ENCODE measurements at places on chromosomes 6 and 20.

- DNase-seq = peak; percentile 43
Observed at GRCh38 chr6:148747471-148748165, 788 bp downstream of the UST start.

DNA sequence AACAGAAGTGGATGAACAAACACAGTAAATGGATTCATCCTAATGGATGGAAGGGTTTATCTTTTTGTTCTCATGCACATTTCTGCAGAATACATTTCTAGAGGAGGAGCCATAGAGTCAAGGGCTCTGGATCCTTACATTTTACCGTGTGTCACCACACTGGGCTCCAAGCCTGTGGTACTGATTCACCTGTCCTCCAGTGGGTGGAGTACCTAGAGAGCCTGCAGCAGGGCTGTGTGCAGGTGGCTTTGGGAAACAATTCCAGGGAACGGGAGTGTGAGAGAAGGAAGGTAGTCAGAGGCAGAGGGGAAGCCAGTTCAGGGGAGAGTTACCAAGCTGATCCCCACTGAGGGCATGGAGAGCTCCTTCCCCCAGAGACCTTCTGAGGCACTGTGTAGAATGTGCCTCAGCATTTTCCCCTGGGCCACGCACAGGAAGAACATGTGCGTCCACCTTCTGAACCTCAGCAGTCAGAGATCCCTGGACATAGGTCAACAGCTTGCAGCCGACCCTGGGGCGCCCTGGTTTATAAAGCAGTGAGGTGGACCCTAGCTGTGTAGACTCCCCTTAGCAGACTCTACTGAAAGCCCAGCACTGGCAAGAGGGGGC lies 85.3 kb upstream of the SLC22A23 start:
- no peak for DNase-seq

DNA sequence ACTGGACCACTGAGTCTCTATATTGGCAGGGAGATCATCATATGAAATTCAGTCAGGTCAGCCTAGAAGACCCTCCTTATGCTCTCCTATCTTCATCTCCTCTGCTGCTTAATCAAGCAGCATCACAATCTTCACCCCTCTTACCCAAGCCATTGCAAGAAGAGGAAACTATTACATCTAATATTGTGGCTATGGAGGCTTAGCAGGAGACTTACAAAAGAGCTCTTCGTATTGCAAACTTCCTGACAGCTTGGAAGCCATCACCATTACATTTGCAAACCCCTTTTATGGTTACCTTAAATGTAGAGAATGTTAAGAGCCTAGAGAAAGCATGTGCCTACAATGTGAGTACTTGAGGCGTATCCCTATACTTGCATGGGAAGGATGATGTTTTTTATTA lies 87.2 kb upstream of the STXBP5 start:
- no peak for DNase-seq

DNA sequence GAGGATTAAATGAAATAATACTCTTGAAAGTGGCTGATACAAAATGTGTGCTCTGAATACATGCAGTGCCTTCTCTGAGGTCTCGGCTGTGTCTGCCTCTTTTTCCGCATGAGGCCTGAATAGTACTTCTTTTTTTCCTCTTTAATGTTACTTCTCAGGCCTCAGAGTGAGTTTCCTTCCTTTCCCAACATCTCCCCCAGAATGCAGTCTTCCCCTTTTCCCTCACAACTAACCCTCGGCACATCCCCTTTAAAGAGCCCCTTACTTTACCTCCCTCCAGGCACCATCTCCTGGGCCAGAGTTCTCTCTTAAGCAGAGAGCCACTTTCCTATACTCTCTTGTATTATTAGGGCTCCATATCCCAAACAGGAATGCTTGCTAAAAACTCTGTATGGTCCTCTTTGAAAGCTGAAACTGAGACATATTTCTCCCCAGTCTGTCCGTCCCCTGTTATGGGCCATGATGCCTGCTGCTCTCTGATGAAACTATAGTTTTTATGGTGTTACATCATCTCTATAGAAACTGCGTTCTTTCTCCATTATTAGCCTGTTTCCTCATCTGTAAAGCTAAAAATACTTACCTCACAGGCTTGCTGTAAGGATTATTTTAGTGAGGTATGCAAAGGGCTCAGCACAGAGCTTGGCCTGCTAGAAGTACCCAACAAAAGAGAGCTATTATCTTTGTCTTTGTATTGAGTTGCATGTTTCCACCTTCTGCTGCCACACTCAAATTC lies 2.3 kb downstream of the PLAGL2 start:
- DNase-seq = peak; percentile 51

- no peak for DNase-seq
Observed at GRCh38 chr20:11430652-11431051, 487.0 kb upstream of the BTBD3 start.

DNA sequence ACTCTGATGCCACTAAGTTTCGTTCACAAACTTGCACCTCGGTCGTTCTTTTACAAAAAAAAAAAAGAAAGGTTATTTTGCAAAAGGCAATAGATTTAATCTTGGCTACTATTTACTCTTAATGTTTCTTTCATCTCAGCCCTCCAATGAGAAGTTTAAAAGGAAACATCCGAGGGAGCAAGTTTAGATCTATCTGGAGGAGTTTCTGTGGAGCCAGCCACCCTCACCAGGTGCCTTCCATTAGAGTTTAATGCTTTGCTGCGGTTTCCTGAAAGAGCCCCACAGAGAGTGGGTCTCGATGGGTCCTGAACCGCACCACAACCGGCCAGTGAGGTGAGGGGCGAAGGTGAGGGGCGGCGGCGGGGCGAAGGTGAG lies 632 bp downstream of the PRKN start:
- DNase-seq = no peak

DNA sequence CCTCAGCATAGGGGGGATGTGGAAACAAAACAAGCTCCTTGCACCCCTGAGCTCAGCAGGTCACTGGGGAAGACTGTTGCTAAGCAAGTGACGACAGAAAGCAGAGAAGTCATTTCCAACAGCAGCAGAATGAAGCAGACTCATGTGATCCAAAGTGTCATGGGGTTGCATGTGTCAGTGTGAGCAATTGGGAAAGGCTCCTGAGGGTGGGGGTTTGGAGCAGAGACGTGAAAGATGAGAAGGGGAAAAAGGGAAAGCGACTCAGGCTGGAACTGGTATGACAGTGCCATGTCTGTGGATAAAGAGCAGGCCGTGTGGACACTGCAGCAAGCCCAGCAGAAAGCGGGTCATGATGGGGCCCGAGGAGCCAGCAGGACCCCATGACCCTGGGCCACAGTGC lies 363.9 kb downstream of the PREX1 start:
- peak; percentile 47 for DNase-seq

DNA sequence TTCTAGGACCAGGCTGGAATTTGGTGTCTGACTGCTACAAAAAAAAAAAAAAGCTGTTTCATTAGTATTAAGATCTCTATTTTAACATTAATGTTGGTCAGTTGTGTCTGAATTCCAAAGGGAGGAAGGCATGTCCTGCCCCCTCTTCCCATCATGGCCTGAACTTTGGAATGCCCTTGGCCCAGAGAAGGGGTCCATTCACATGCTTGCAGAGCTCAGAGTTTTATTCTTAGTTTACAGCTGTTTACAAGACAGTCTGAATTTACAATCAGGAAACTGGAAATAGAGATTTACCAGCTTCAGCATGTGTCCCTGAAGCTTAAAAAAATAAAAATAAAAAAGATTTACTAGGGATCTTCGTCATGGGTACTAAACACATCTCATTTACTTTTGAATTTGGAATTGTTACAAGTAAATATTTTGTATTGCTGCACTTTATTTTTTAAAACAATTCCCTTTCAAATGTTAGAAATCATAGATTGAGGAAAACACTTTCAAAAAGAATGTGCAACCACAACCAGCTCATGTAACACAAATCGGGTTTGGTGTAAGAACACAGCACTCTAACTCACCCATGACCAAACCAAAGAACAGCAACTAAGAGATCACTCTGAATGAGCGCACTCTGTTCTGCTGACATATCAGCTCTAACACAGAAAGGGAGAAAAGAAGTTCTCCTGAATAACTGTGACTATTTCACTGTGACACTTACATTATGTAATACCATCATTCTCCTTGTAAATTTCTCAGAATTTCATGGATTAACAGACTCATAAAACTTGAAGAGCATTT lies 6.6 kb upstream of the SERPINB6 start:
- no peak for DNase-seq

DNA sequence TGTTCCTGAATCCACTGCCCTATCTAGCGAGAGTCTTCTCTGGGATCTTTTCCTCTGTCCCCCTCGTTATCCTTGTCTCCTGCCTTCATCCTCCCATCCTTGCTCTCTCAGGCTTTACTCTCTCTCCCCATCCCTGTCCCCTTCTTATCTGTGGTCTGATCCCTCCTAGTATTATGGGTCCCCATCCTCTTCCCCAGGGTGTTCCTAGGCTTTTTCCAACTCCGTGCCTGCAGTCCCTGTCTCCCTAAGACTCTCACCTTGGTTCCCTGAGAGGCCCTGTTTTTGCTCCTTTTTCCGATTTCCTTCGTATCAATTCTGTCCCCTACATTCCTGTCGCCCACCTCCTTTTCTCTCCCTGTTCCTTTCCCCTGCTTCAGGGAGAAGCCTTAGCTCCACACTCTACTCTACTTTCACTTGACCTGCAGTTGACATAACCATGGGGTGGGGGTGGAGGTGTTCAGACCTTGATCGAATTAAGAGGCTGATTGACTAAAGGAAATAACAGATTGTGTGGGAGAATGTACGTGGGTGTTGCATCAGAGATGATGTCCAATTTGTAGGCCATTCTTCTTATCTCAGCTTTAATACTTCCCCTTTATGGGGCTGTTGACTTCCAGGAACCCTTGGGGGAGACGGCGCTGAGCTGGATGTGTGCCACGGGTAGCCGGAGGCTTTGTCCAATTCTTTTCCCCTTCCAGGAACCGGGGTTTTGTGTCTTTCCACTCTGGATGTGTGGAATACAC lies 905 bp downstream of the PPARD start:
- DNase-seq = no peak

DNA sequence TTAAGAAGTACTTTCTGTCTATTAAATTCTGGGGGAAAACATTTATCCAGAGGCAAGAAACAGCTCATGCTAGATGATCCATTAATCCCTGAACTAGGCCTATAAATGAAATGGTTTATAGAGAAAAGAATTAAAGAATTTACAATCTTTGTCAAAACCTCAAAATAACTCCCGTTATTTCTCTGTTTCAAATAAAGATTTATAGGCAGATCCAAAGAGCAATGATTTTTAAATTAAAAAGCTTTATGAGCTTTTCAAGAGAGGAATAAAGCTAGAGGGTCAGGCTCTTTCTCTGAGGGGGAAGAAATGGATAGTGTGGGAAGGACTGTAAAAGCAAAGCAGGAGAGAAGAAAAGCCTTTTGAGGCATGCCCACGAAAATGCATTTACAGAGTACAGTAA lies 82.5 kb upstream of the OGFRL1 start:
- no peak for DNase-seq

DNA sequence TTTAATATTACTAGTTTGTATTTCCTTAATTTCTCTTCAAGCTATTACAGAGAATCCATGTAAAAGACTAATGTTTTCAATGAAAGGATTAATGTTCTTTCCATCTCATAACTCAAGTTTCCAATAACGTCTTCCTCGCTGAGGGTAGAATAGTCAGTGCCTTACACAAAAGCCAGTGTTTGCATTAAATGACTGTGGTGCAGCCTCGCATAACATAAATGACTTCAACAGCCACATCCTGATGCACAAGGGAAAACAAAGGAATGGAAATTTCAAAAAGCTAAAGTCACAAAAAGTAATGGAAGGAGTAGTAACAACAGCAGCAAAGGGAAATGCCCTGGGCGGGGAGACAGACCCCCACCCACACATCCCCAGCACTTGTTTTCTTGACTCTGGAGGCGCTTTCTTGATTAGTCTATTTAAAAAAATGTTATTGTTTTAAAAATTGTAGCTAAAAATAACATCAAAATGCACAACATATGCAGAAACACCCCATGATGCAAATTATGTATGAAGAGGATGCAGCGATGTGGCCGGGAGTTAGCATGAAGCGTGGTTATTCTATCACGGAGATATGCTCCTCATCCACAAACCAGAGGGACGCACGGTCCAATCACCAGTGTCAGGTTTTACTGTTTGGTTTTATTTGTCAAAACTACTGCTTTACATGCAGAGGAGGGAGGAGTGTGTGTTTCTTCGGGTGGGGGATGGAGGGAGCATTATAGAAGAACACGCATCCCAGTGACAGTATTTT lies 228.6 kb downstream of the GMPR start:
- DNase-seq = peak; percentile 26

Data from fibroblast of skin of right quadriceps (primary cell).